CD4-positive, alpha-beta T cell (primary cell): ENCODE measurements at places on chromosomes 13 and 19. TPM values are rescaled to one million over a fixed set of nuclear protein-coding genes. Genes with fewer than 3 reads are reported as not detected.

Gene MAST1
- 0.22 TPM for total RNA-seq

- no peak for DNase-seq
- H3K4me3 ChIP-seq: no peak overlapping the region
- H3K27ac ChIP-seq: no peak overlapping the region
- H3K36me3 ChIP-seq: no peaks in the 10 kb centered on the region
- no peaks in the 10 kb centered on the region for H3K27me3 ChIP-seq
These were observed 150.7 kb downstream of the KCTD15 start for GRCh38 chr19:33947265-33947964.

Gene RFX1
- 16.3 TPM for total RNA-seq

Gene KATNAL1
- 3.4 TPM for total RNA-seq

- peak overlapping the region; percentile 80 for H3K27ac ChIP-seq
- peak overlapping the region; percentile 34 for H3K4me3 ChIP-seq
- peaks cover 71% of the 10 kb centered on the region for H3K4me1 ChIP-seq
These were observed 3.3 kb downstream of the PPP5C start for GRCh38 chr19:46350029-46350757.

DNA sequence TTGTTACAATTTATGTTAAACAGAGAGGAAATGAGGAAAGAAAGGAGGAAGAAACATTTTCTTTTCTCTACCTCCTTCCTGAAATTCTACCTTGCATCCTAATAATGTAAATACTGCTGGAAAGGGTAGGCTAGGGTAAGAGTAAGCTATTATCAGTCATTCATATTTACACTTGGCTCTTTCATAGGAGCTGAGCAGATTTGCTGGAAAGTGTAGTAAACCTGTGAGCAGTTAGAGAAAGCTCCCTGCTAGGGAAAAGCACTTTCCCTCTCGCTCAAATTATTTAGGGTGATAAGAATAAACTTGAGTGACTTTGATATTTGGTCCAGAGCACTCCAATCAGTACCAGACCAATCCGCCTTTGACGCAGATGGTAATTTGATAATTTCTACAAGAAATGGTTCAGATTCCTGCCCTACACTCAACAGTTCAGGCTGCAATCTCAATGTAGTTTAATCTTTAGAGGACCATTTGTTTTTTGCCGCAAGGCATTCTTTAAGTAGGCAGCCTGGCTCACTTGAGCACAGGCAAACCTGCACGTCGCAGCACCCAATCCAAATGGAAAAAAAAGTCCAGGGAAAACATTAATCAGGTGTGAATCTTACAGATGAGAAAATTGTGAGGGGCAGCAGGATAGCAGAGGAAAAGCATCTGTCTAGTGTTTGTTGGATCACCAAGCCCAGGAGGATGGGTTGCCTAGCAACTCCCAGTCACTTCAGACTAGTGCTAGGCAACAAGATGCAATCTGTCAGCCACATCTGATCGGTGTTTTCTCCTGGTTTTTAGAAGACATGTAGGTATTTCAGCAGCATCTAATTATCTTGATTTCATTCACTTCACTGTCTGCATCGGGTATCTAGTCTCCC, 68.6 kb upstream of the KL start:
- no peak overlapping the region for H3K4me3 ChIP-seq
- no peak overlapping the region for H3K27ac ChIP-seq
- no peaks in the 10 kb centered on the region for H3K36me3 ChIP-seq
- DNase-seq: no peak
- no peaks in the 10 kb centered on the region for H3K4me1 ChIP-seq

DNA sequence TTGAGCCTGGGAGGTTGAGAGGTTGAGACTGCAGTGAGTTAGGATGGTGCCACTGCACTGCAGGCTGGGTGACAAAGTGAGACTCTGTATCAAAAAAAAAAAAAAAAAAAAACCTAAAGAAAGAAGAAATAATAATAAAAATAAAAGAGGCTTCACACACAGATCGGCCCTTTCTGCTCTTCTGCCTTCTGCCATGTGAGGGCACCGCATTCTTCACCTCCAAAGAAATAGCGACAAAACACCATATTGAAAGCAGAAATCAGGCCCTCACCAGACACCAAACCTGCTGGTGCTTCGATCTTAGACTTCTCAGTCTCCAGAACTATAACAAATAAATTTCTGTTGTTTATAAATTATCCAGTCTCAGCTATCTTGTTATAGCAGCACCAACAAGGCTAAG, 3.0 kb downstream of the ZNF649 start:
- H3K27me3 ChIP-seq: no peaks in the 10 kb centered on the region
- H3K4me3 ChIP-seq: no peak overlapping the region
- H3K4me1 ChIP-seq: peaks cover 14% of the 10 kb centered on the region
- H3K27ac ChIP-seq: no peak overlapping the region

DNA sequence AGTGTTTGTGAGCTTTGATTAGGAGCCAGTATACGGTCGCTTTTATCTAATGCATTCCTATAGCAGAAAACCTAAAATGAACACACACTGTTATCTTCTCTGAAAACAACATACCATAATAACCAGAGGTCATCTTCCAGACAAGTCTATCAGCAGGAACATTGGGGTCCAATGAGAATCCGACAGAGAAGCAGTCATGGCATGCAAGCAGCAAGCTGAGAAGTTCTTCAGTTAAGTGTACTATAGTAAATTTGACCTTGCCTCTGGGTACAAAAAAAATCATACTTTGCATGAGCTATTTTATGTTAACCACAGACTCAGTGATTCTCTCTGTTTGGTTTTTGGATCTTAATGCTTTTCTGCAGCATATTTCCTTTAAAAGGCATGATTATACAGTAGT, 1505.1 kb downstream of the PCDH9 start:
- no peaks in the 10 kb centered on the region for H3K27me3 ChIP-seq
- DNase-seq: no peak
- H3K36me3 ChIP-seq: no peaks in the 10 kb centered on the region
- H3K4me3 ChIP-seq: no peak overlapping the region
- no peak overlapping the region for H3K27ac ChIP-seq

Gene CCDC106
- 1.8 TPM for total RNA-seq

- H3K4me3 ChIP-seq: no peak overlapping the region
- DNase-seq: no peak
These were observed 4.4 kb upstream of the CHAMP1 start for GRCh38 chr13:114309806-114310410.

Gene ZNF284
- 0.92 TPM for total RNA-seq

DNA sequence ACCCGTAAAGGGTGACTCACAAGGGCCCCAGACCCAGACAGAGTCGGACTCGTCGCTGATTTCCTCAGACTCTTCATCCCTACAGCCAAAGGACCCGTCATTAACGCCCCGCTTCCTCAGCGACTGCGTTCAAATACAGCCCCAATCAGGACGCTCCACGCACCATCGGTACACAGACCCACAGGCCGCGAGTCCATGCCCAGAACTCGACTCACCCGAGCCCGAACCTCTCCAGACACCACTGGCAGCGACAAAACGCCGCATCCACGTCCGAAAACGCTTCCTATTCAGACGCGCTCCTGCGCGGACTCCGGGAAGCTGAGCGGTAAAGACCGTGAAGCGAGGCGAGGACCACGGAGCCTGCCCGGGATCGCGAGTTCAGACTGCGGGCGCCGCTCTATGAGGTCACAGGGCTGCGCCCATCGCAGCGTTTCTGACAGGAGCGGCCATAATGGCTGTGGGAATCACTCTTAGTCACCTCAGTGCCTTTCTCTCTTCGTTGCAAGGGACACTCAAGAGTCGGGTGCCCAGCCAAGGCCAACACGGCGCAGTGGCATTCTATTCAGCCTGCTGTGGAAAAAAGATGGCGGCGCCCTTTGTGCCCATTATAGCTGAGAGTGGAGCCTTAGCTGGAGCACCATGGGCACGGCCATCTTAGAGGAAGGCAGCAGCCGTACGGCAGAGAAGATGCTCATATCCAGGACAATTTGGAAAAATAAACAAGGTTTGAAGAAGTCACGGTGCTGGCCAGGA, at the start of gene ZNF614:
TSS of gene ZNF614 (minus strand) at position 353 of the 753 bp plus-strand sequence. CDS start 2,634 bp downstream, outside the sequence.
- H3K4me3 ChIP-seq: peak within 1 kb of the TSS; percentile 85
- peak; percentile 83 for DNase-seq
- H3K27me3 ChIP-seq: no peaks in the 10 kb centered on the region
- peak within 1 kb of the TSS; percentile 90 for H3K27ac ChIP-seq

- DNase-seq: no peak
- peaks cover 25% of the 10 kb centered on the region for H3K36me3 ChIP-seq
- H3K27ac ChIP-seq: no peak overlapping the region
- no peak overlapping the region for H3K4me3 ChIP-seq
- no peaks in the 10 kb centered on the region for H3K27me3 ChIP-seq
- no peaks in the 10 kb centered on the region for H3K4me1 ChIP-seq
These were observed 141.6 kb downstream of the KDM4B start for GRCh38 chr19:5110546-5110945.

DNA sequence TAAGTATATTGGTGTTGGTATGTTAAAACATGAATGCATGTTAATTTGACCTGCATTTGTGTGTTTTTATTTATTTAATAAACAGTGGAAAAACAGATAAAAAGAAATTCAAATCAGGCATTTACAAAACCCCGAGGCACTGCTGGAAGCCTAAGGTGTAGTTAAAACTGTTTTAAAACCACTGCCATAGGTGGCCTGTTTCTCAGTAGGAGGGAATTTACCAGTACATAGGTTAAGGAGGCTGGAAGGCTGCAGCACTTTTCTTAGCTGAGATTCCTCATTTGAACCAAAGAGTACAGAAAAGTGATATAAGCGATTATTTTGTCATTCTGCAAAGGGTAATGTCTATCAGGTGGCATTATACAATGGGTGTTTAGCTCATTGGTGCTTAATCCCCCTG, 99.6 kb downstream of the PAN3 start:
- H3K36me3 ChIP-seq: peaks cover 29% of the 10 kb centered on the region
- no peak overlapping the region for H3K27ac ChIP-seq
- H3K4me1 ChIP-seq: no peaks in the 10 kb centered on the region
- no peaks in the 10 kb centered on the region for H3K27me3 ChIP-seq

Gene ANKLE1
- 0.85 TPM for total RNA-seq

GRCh38 chr19:29815231-29815630, 3.4 kb downstream of the CCNE1 start:
- H3K36me3 ChIP-seq: no peaks in the 10 kb centered on the region
- H3K4me1 ChIP-seq: peaks cover 14% of the 10 kb centered on the region
- H3K27me3 ChIP-seq: no peaks in the 10 kb centered on the region
- H3K4me3 ChIP-seq: no peak overlapping the region
- H3K27ac ChIP-seq: no peak overlapping the region

- no peaks in the 10 kb centered on the region for H3K27me3 ChIP-seq
- peaks cover 80% of the 10 kb centered on the region for H3K4me1 ChIP-seq
- DNase-seq: peak; percentile 75
- peaks cover 19% of the 10 kb centered on the region for H3K36me3 ChIP-seq
- H3K4me3 ChIP-seq: peak overlapping the region; percentile 28
- peak overlapping the region; percentile 87 for H3K27ac ChIP-seq
These were observed 3.8 kb upstream of the ZNF414 start for GRCh38 chr19:8517551-8518442.

DNA sequence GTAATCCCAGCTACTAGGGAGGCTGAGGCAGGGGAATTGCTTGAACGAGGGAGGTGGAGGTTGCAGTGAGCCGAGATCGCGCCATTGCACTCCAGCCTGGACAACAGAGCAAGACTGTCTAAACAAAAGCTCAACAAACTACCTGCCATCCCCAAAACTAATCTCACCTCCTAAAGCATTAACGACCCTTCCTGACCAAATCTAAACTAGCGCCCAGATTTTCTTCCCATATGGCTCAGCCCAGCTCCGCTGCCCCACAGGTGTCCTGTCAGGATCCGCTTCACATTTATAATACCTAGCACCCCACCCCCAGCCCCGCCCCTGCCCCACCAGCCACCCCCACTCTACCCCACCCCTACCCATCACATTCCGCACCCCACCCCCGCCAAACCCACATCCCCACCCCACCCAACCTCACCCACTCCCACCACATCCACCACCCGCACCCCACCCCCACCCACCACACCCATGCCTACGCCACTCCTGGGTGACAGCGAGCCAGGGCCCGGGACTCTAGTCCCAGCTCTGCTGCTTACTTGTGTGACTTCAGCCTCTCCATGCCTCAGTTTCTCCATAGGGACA, 599 bp downstream of the C19orf12 start:
- H3K27me3 ChIP-seq: no peaks in the 10 kb centered on the region
- H3K4me3 ChIP-seq: peak overlapping the region; percentile 69
- peaks cover 3% of the 10 kb centered on the region for H3K36me3 ChIP-seq
- DNase-seq: peak; percentile 80
- peaks cover 69% of the 10 kb centered on the region for H3K4me1 ChIP-seq

GRCh38 chr13:46006688-46007452, 45.7 kb downstream of the ZC3H13 start:
- no peak overlapping the region for H3K27ac ChIP-seq
- no peaks in the 10 kb centered on the region for H3K27me3 ChIP-seq
- H3K4me1 ChIP-seq: no peaks in the 10 kb centered on the region
- no peak for DNase-seq
- no peak overlapping the region for H3K4me3 ChIP-seq

- H3K36me3 ChIP-seq: no peaks in the 10 kb centered on the region
- H3K4me1 ChIP-seq: peaks cover 6% of the 10 kb centered on the region
- no peaks in the 10 kb centered on the region for H3K27me3 ChIP-seq
These were observed 79.4 kb upstream of the ABCC4 start for GRCh38 chr13:95380468-95381211.

GRCh38 chr19:3062165-3063105, at the start of gene TLE5:
TSS of gene TLE5 (minus strand) at chr19:3062495. CDS start at chr19:3062200, 295 bp downstream.
- H3K4me1 ChIP-seq: peaks cover 72% of the 10 kb centered on the region
- peak; percentile 61 for DNase-seq
- no peaks in the 10 kb centered on the region for H3K27me3 ChIP-seq
- peak within 1 kb of the TSS; percentile 87 for H3K27ac ChIP-seq
- peak within 1 kb of the TSS; percentile 95 for H3K4me3 ChIP-seq

Gene PLPP2
- not detected for total RNA-seq

Gene NLRP11
- not detected for total RNA-seq

- no peaks in the 10 kb centered on the region for H3K27me3 ChIP-seq
- DNase-seq: no peak
- H3K4me1 ChIP-seq: no peaks in the 10 kb centered on the region
- H3K36me3 ChIP-seq: no peaks in the 10 kb centered on the region
These were observed 824.0 kb downstream of the UQCRFS1 start for GRCh38 chr19:28388988-28389387.

DNA sequence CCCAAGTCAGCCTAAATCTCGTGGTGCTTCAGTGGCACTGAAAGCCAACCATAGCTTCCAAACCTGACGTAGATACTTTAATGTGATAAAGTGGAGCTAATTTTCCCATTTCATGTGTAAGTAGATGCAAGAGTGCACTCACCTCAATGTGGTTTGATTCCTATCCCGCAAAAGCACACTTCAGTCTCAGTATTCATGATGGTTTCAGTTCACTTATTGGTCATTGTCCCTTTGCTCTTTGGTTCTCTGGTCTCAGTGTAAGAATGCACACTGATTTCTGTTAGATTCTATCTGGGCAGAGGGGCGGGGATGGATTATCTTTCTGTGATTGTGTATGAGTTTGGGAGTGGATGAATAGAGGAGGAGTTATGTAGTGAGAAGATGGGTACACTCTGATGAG, 340.6 kb downstream of the KCNRG start:
- peak overlapping the region; percentile 21 for H3K4me3 ChIP-seq
- no peaks in the 10 kb centered on the region for H3K27me3 ChIP-seq
- no peak for DNase-seq
- no peaks in the 10 kb centered on the region for H3K36me3 ChIP-seq
- no peak overlapping the region for H3K27ac ChIP-seq

Gene SOX1
- not detected for total RNA-seq

Gene MEF2B
- total RNA-seq: 1.9 TPM

Gene SMAD9
- total RNA-seq: not detected

Gene KLK3
- not detected for total RNA-seq

Gene MUC16
- under 0.01 TPM for total RNA-seq
